ENCODE measurements at places on chromosomes 3 and 15.

- no peak for DNase-seq
Observed at GRCh38 chr15:53414167-53414566, 345.3 kb downstream of the WDR72 start.

DNA sequence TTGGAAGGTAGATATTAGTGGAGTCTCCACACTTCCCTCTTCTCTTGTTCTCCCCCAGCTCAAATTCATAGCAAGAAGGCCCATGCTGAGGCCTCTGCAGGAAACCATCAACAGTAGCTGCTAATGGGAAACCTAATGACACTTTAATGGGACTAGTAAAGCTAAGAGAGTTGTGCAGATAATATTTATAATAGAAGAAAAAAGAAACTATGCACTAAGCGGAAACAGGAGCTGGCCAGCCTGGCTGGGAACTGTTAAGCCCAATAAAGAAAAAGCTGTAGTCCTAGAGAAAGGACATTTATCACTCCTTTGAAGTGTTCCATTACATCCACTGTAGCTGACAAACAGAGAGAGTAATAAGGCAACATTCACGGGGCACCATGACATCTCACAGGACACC is 229.6 kb downstream of the IGSF11 start:
- DNase-seq: no peak

DNA sequence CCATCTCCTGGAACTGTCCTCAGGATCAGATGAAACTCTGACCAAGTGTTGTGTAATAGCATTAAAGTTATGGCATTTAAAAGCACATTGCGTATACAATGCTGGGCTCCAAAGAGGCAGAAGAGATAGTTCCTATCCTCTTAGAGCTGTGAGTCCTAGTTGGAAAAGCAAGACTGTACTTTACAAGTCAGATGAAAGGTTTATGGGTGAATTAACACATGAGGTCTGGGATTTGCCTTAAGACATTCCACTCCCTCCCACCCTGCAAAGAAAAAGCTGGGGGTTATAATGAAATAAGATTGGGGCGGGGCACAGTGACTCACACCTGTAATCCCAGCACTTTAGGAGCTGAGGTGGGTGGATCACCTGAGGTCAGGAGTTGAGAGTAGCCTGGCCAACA is 35.6 kb downstream of the SNAPC5 start:
- DNase-seq: peak; percentile 72

- no peak for DNase-seq
Observed at GRCh38 chr15:97545799-97546198, 414.7 kb upstream of the ARRDC4 start.

DNA sequence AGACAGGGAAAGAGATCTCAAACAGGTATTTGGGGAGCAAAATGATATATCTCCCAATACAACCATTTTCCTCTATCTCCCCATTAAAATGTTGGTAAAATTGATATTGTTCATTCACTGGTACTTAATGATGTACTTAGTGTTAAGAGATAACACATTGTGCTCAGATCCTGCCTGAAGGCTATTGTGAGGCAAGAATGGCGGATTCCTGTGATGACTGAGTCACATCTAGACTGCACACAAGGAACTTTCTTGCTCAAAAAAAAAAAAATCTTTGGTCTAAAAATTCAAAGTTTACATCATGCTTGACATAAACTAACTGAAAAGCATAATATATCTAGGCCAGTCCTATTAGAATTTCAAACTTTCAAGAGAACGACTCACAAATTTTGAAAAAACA is 171.1 kb upstream of the TTC14 start:
- peak; percentile 83 for DNase-seq

GRCh38 chr15:78682693-78683410 is 41.8 kb upstream of the CHRNB4 start:
- DNase-seq: no peak

- peak; percentile 92 for DNase-seq
Observed at GRCh38 chr3:63631670-63632069, 20.8 kb upstream of the SNTN start.

- DNase-seq: peak; percentile 74
Observed at GRCh38 chr3:150736316-150736719, 26.7 kb downstream of the SIAH2 start.

- DNase-seq: no peak
Observed at GRCh38 chr15:70080347-70080746, 17.4 kb downstream of the TLE3 start.

DNA sequence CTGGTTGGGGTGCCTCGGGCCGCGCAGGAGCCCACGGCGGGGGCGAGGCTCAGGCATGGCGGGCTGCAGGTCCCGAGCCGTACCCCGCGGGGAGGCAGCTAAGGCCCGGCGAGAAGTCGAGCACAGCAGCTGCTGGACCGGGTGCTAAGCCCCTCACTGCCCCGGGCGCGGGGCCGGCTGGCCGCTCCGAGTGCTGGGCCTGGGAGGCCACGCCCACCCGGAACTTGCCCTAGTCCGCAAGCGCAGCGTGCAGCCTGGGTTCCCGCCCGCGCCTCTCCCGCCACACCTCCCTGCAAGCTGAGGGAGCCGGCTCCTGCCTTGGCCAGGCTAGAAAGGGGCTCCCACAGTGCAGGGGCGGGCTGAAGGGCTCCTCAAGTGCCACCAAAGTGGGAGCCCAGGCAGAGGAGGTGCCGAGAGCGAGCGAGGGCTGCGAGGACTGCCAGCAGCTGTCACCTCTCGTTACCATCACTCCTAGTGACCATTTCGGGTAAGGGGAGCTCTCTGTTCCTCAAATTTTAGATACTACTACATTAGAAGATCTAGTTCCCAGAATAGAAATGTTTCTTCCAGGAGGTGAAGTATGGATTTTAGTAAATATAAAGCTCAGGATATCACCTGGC is 417.0 kb upstream of the AGTR1 start:
- no peak for DNase-seq

- peak; percentile 50 for DNase-seq
Observed at GRCh38 chr3:45666757-45667431, 22.3 kb upstream of the SACM1L start.

GRCh38 chr3:4687167-4687566 is 194.0 kb downstream of the ITPR1 start:
- peak; percentile 14 for DNase-seq

- DNase-seq: no peak
Observed at GRCh38 chr3:126034481-126035361, 49.2 kb downstream of the SLC41A3 start.

GRCh38 chr15:69482686-69483256 is 30.2 kb downstream of the RPLP1 start:
- DNase-seq: peak; percentile 24

GRCh38 chr3:177826253-177826652 is 629.0 kb upstream of the TBL1XR1 start:
- no peak for DNase-seq

- no peak for DNase-seq
Observed at GRCh38 chr3:50132421-50133282, 22.5 kb upstream of the SEMA3F start.

DNA sequence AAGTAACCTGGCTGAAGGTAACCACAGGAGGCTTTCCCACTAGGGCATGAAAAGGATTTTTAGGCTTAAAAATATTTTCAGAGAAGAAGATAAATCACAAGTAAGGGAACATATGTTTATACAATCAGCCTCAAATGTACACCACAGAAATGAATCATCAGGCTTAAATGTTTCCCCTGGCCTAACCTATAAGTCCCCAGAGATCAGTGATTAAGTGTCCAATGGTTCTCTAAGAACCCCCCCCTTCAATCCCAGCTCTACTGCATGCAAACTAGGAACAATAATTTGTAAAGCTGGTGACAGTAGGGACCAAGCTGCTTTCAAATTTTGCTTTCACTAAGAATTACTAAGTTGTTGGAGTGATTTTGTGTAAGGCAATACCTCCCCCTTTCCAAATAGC is 431.6 kb upstream of the LMCD1 start:
- DNase-seq: no peak

DNA sequence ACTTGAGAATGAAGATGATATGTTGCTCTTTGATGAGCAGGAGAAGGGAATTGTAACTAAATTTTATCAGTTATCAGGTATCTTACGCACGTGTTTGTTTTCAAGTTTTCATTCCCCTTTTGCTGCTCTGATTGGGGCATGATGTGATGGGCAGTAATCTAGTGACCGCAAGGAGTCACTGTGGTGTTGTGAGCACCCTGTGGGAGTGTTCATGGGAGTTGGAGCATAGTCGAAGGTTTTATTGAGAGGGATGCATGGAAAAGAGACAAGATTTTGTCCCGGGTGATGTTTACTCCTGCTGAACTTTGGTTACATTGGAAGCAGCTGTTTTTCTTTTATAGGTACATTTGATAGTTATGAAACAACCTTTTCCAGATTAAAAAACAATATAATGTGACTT is 2.1 kb downstream of the FAN1 start:
- DNase-seq: no peak

DNA sequence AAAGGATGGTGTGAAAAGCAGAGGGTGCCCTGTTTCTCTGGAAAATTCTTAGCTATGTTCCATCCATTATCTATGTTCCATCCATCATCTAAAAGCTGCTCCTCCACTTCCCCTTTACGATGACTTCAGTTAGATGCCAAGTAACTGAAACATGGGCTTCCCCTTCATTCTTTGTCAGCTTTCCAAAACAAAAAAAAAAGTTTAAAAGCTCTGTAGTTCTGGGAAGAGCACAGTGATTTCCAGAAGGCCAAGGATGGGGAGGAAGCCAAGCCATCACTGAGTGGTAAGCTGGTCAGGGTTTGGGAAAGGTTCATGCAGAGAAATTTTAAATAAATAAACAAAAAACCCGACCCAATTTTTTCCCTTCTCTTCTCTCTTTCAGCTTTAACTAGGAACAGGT is 111.5 kb downstream of the CFAP44 start:
- DNase-seq: no peak

- DNase-seq: no peak
Observed at GRCh38 chr3:46188708-46189107, 19.4 kb downstream of the CCR1 start.

DNA sequence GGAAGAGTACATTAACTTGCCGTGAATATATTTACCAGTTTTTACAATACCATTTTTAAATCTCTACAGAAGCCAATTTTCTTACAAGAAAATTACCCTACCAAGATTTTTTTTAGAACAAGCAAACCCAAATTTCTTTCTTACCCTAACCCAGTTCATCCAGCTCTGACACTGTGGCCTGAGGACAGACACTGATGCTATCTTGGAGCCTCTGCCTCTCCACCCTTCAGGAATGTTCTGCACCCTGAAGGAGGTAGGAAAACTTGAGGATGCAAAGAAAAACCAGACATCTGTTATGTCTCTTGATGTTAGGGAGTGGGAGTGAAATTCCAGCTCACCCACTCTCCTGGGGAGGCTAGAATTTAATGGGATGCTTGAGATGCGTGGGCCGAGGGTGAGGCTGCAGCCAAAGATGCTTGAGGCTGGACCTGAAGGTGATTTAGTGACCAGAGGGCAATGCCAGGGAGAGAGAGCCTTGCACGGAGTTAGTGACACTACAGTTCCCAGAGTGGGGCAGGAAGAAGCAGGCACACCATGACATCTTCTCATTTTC is 69.9 kb downstream of the LIPC start:
- no peak for DNase-seq

- DNase-seq: peak; percentile 37
Observed at GRCh38 chr15:40936709-40937666, 7.8 kb downstream of the DLL4 start.

- DNase-seq: no peak
Observed at GRCh38 chr15:68631601-68632051, 52.8 kb downstream of the CORO2B start.

GRCh38 chr3:81726735-81727134 is 34.7 kb downstream of the GBE1 start:
- DNase-seq: peak; percentile 75

DNA sequence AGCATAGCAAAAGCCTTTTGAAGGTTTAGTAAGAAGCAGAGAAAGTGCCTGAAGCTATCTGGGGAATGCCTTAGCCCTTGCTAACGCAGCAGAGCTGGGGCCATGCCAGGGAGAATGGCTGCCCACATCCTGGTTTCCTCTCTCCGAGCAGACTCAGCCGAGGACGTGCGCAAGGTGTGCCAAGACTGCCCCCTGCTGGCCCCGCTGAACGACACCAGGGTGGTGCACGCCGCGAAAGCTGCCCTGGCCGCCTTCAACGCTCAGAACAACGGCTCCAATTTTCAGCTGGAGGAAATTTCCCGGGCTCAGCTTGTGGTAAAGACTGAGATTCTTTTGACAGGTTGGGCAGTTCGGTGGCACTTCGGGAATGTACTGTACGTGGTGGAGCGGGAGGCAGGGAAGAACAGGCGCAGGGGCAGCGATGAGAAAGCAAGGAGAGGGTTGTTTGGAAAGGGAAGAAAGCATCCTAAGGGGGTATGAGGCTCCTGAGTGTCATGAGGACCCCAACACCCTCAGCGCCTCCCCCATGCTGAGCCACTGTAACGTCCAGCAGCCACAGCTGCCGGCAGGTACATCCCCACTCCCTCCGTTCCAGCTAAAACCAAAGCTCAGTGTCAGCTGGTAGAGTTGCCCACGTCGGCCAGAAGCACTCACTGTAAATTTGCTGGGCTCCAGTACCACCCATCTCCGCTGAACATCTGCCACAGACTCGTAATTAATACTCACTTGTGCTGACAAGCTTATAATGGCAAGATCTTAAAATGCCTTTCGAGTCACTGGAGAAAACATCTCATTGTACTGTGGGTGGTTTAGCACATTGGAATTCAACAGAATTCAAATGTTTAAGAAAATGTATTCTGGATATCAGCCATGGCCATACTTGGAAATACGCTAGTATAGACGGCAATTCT is 4.4 kb downstream of the AHSG start:
- peak; percentile 100 for DNase-seq

DNA sequence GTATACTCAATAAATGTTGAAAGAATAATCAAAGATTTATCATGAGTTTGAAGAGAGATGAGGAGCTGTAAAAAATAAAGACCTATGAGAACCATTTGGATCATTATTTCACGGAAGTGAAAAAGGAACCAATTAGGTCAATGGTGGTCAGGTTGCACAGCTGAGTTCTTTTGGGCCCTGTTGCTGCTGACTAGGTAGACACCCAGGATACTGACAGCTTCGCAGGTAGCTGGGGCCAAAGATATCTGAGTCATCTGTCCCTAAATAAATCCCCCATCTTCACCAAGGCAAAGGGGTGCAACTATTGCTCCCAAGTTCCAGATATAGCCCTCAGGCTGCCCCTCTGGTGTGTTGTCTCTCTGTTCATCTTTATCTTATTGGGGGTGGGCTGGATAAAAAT is 5.0 kb upstream of the ARL14 start:
- no peak for DNase-seq

GRCh38 chr3:172275586-172275985 is 172.7 kb downstream of the GHSR start:
- no peak for DNase-seq
